ENCODE measurements at places on chromosomes 3 and 15.

GRCh38 chr3:17398959-17399551 is 343.4 kb downstream of the TBC1D5 start:
- no peak for DNase-seq

GRCh38 chr3:33957176-33957575 is 158.7 kb downstream of the PDCD6IP start:
- no peak for DNase-seq

GRCh38 chr15:40285554-40286011 is 2.7 kb upstream of the ANKRD63 start:
- DNase-seq: no peak

GRCh38 chr3:196803891-196804468 is 63.7 kb upstream of the SENP5 start:
- DNase-seq: no peak
